ENCODE measurements at places on chromosomes 2 and 18. TPM values are rescaled to one million over a fixed set of nuclear protein-coding genes. Genes with fewer than 3 reads are reported as not detected.

GRCh38 chr2:226169751-226170581, 629.7 kb downstream of the IRS1 start:
- DNase-seq: no peak

DNA sequence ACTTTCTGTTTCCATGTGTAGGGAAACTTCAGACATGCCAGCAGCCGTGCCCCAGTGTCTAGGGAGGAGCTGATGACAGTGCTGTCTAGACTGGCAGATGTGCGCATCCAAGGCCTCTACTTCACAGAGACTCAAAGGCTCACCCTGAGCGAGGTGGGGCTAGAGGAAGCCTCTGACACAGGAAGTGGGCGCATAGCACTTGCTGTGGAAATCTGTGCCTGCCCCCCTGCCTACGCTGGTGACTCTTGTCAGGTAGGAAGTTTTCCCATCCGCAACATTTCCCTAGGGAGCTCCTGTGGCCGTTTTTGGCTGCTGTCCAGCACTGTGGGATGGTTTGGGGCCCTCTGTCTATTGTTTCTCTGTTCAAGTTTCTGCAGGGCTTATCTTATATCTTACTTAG, 143.1 kb upstream of the TTC39C start:
- no peak for DNase-seq

DNA sequence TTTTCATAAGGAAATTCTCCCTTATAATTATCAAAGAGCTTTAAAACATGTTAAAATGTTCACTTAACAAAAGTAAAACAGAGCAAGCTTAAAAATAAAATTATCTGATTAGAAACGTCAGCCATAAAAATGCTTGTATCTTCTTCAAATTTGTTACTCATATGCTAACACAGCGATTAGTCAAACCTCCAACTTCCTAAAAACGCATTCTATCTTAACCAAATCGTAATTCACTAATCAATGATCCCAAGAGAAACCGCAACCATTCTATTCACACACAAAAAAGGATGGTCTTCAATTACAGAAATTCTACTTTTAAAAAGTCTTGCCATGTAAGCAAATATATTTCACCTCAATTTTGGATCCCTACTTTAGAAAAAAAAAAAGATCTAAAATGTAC, 1.9 kb downstream of the STK17B start:
- DNase-seq: peak; percentile 43

DNA sequence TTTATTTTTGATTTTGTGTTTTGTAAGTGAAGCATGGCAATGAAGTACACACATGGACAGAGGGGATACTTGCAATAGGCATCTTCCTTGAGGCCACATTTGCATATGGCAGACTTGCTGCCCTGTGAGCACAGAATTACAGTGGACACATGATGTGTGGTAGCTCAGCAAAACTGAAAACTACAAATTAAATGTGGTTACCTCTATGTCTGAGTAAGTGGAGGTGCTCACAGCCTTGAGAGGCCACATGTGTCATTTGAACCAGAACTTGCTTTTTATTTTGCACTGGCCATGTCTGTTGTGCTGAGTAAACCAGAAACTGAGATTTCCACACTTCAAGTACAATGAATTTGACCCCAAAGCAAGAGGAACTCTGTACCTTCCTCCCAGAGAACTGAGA, 998.5 kb upstream of the NXPH2 start:
- no peak for DNase-seq

- DNase-seq: no peak
Measured at GRCh38 chr18:78246050-78246449, 733.6 kb upstream of the SALL3 start.

- DNase-seq: no peak
Measured at GRCh38 chr2:71689393-71689792, 236.0 kb downstream of the DYSF start.

GRCh38 chr2:189608795-189609422, 28.3 kb upstream of the SLC40A1 start:
- DNase-seq: peak; percentile 73

Gene ALPI
- total RNA-seq: not detected
